ENCODE measurements at places on chromosomes 16 and 17.

GRCh38 chr16:27202923-27203506 lies 311 bp upstream of the KDM8 start:
- no peak for DNase-seq

DNA sequence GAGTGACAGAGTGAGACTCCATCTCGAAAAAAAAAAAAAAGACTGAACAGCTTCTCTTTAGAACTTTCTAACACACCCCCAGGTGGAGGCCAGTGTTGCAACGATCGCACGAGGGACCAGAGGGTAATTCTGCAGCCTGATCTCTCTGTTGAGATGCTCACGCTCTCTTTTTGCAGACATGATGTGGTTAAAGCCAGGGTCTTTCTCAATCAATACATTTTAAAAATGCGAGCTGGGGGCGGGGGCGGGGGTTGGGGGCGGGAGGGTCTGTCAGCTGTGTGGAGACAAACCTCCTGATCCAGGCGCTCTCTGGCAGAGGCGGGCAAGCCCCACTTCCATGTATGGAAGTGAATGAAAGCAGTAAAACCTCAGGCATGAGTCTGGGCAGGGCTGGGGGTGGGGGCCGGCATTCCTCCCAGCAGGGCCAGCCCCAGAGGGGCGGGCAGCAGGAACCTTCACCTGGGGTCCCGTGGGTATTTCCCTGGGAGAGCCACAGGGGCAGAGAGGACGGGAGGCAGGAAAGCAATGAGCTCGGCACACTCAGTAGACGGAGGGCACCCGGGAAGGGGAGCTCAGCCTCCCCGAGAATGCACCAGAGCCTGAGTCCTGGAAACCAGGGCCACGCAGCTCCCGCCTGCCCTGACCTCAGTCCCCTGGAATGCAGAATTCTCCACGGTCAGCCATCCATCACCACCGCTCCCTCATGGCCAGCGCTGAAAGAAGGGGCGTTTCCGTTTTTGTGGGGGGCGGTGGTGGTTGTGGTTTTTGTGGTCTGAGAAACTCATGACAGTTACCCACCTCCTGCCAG lies 28.0 kb downstream of the NXN start:
- peak; percentile 92 for DNase-seq

DNA sequence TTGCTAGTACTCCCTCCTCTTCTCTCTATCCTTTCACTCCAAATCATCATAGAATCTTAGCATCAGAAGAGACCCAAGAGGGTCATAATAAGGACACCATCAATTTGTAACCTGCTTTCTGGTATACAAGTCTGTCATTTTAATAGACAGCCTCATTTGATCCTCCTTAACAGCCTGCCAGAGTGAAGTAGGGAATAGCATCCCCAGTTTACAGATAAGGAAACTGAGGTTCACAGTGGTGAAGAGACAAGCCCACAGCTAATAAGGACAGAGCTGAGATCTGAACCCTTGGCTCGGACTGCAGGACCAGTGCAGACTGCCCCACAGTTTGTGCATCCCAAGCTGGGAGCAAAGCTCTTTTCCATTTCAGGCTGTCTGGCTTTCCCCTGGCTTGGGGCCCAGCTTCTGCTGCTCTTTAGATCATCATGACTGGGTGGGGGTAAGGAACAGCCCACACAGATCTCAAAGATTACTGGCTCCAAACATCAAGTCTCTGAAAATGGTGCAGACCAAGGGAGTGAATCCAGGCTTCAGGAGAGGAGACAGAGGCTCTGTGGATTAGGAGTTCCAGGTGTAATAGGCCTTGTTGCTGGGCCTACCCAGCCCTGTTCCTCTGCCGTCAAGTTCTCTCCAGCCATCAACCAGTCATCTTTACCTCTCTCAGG lies 10.3 kb upstream of the IGFBP4 start:
- DNase-seq: peak; percentile 62

GRCh38 chr17:8339540-8339939 lies at the start of gene ODF4:
Gene ODF4 (plus strand): TSS chr17:8339840. CDS start chr17:8340052, 212 bp downstream.
- no peak for DNase-seq

DNA sequence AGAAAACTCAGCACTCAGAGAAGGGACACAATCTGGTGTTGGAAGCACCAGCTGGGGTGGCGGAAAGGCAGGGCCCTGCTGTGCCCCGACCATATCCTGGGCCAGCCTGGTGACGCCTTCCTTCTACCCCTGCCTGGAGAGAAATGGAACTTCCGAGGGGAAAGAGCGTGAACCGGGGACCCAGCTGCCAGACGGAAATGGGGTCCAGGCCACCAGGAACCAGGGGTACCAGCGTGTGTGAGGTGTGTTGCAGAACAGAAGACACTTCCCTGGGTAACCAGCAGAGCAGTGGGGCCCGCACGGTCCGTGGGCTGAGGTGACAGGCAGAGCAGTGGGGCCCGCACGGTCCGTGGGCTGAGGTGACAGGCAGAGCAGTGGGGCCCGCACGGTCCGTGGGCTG lies 6.8 kb downstream of the RAB40B start:
- no peak for DNase-seq

DNA sequence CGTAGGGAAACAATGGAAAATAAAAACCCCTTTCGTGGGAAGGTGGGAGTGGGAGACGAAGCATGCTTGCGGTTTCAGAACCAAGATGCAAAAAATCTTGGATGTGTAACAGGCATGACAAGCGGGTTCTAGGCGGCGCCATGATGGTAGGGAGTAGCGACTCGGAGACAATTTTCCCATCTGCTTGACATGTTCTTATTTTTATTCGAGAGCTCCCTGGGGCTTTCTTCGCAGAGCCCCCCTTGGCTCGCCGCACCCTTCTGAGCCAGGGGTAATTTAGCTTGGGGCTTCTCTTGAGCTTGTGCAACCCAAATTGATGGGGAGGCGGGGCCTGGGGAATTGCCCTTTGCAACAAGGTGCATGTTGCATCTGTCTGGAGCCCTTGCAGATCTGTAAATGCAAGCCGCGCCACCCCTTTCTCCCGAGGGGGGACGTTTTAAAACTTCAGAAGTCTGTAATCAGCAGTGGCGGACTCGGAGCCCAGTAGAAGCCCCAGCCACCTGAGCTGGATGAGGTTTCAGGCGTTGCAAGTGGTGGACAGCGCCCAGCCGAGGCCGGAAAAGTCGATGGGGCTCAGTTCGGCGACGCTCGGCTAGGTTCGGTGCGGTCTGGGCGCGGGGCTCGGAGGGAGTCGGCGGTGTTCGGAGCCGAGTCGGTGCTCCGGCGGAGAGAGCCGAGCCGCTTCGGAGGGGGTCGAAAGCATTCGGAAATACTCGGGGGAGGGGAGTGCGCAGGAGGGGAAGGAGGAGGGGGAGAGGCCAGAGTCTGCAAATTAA lies 2.9 kb downstream of the GNAO1 start:
- peak; percentile 65 for DNase-seq

DNA sequence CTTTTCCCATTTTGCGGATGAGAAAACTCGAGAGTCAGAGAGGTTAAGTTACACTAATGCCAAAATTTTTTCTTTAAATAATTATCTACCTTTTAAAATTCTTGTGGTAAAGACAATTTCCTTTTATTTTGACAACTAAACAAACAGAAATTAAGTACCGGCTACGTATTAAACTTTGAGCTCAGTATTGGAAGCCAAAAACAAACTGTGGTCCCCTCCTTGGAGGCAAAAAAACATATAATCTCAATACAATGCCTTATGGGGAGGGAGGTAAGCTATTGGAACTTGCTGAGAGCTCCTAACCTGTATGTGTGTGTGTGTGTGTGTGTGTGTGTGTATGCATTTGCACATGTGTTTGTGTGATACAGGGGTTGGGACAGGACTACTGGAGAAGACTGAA lies 2.2 kb downstream of the KRTAP2-4 start:
- no peak for DNase-seq

DNA sequence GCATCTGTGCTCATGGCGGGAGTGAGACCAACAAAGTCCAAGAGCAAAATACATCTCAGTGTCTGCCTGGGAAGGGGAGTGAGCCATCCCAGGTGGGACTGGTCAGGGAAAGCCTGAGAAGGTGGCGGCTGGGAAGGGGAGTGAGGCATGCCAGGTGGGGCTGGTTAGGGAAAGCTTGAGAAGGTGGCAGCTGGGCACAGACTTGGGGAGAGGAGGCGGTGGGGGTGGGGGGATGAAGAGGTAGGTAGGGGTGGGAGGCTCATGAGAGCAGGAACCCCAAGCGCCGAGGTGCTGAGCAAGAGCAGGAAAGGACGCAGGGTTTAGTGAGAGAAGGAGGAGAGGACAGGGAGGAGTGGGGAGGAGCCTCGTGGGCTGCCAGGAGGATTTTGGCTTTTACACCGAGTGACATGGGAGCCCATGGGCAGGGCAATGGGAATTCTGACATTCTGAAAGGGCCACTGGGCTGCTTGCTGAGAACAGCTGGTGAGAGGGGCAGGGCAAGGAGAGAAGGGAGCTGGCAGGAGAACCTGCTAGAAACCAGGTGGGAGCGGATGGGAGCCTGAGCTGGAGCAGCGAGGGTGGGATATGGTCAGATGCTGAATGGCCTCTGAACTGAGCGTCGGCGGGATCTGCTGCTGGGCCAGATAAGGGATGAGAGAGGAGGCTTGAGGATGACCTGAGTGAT lies 256.1 kb upstream of the RPL38 start:
- no peak for DNase-seq

- DNase-seq: peak; percentile 21
Measured at GRCh38 chr17:39551879-39552278, 55.8 kb downstream of the NEUROD2 start.

DNA sequence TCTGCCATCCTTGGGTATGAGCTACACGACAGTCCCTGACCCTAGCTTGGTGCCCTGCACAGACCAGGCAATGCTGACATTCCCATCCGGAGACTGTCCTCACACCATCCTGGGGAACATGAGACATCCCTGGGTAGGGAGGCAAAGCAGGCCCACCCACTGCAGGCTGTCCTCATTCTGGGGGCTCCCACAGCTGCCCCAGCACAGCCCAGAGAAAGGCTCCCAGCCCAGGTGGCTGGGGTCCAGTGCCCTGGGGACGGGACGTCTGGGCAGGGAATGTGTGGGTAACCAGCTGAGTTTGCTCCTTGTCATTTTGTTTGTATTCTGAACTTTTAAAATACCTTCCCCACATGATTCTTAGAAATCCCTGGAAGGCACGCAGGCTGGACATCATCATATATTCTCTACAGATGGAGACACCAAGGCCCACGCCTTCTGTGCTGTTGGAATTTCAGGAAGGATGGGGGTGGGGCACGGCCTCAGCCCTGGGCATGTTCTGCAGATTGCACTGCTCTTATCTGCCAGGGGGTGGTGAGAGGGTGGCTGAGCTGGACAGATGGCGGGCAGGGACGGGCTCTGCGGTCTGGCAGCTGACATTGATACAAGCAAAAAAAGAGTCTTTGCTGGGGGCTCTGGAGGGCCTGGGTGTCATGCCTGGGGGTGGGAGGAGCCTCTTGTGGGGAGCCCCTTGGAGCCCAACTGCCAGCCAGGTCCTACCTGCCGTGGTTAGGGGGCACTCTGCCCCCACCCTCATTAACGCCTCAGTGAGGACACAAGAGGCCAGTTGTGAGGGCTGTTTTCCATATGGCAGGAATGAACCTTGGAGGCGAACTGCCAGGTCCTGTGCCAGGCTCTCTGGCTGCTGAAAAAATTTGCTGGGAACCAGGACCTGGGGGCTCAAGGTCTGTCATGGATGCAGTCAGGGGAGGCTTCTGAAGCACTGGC lies 28.4 kb downstream of the LRRC75A start:
- no peak for DNase-seq

- DNase-seq: peak; percentile 10
Measured at GRCh38 chr17:80980397-80981061, 11.1 kb upstream of the CHMP6 start.

DNA sequence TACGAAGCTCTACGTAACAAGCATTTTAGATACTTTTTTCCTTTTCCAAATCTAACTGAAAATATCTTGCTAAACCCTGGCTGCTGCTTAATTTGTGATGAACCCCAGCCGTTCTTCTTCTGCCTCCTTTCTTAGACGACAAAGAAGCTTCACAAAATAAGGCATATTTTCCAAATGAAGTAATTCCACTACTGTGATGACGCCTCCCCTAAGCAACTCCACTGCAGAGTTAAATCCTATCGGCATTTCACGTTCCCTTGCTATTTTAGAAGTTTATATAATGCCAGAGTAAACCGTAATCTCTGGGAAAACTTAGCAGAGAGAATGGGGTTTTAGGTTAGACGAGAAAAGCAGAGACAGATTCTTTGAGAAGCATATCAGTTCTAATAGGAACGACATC lies 683.1 kb upstream of the SALL1 start:
- no peak for DNase-seq

DNA sequence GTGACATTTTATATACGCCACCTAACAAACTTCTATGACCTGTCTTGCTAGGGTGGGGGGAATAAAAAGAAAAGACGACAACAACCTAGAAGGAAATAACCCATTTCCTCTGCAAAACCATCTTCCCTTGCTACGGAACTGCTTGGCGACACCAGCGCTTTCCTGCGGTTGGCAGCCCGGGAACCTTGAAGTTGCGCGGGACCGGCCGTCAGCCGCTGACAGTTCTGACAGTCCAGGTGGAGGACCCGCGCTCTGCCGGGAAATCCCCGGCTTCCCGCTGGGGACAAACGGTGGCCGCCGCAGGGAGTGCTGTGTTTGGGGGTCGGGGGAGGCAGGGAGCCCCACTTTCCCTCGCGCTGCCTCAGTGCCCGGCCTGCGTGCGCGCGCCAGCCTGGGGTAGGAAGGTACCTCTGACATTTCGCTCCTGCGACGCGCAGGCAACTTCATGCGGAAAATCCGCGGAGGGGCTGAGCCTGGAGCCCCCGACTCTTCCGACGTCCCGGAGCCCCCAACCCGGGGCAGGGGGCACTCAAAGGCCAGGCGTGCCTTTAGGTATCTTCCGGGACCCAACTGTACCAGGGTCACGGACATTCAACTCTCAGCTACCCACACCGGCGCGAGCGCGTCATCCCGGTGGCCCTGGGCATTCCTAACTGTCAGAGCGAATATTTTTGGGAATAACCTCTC lies 516 bp downstream of the SLC16A6 start:
- DNase-seq: no peak

- no peak for DNase-seq
Measured at GRCh38 chr16:68793401-68793857, 49.9 kb upstream of the TANGO6 start.

GRCh38 chr16:81514041-81514559 lies 69.5 kb downstream of the CMIP start:
- DNase-seq: no peak

- DNase-seq: peak; percentile 76
Measured at GRCh38 chr17:68356520-68356919, 65.2 kb downstream of the ARSG start.

DNA sequence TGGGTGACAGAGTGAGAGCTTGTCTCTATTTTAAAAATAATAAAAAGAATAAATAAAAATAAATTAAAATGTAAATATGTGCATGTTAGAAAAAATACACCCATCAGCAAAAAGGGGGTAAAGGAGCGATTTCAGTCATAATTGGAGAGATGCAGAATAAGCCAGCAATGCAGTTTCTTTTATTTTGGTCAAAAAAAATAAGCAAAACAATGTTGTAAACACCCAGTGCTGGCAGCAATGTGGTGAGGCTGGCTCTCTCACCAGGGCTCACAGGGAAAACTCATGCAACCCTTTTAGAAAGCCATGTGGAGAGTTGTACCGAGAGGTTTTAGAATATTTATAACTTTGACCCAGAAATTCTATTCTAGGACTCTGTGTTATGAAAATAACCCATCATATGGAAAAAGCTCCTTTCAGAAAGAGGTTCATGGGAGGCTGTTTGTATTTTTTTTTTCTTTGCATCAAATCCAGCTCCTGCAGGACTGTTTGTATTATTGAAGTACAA lies 8.5 kb downstream of the STH start:
- DNase-seq: no peak

GRCh38 chr17:7740481-7741001 lies 23.0 kb downstream of the DNAH2 start:
- DNase-seq: no peak

GRCh38 chr16:46916980-46917379 lies 32.8 kb downstream of the GPT2 start:
- no peak for DNase-seq

All from astrocyte of the spinal cord (primary cell).